KG1 (cell line): ENCODE measurements at places on chromosomes 3 and 15.

DNA sequence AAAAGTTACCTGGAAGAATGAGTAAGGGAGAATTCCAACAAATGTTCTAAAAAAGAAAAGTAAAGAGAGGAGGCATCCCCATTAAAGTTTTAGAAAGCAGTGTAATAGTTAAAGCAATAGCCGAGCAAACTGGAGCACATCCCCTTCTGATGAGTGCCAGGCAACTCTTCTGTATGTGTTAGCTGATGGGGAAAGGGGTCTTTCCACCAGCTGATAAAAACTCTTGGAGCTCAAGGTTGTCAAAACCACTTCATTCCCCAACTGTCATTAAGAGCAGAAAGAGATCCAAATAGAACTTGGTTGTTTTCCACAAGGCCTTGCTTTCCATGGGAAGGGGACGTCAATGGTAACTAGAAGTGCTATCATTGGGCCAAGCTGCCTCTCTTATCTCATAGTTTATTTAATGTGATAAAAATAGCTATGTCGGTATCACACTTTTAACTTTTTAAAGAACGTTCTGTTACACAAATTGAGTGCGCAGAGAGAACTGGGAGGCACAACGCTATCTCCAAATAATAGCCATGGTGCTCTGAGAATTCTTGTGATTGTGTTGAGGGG is 116.9 kb downstream of the POLR2M start:
- DNase-seq, result no peak

GRCh38 chr3:61627768-61628185 is 66.4 kb downstream of the PTPRG start:
- DNase-seq, result no peak

DNA sequence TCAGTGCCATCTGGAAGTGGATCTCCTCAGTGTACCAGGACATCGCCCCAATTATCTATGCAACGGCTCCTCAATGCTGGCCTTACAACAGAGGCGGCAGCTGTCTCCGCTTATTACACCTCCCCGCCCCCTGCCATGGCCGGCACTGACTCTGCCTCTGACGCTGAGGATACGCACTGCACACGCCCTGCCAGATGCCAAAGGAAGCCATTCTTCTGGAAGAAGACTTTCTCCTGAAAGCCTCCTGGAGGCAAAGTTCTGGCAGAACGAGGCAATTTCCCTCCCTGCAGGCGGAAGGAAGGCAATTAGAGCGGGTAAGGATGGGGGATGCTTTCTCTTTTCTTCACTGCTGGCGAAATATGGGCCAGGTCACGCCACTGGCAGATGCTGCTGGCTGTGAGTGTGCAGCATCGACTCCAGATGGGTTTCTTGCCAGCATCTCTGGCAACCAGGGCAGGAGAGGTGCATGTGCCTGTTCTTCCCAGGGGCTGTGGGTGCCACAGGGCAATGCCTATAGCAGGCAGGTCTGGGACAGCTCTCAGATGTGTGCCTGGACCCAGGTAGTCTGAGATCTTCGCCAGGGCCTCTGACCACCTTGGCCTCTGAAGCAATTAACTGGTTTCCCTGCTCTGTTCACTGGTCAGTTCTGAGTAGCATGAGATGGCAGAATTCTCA is 62.2 kb upstream of the MRPS22 start:
- no peak for DNase-seq

DNA sequence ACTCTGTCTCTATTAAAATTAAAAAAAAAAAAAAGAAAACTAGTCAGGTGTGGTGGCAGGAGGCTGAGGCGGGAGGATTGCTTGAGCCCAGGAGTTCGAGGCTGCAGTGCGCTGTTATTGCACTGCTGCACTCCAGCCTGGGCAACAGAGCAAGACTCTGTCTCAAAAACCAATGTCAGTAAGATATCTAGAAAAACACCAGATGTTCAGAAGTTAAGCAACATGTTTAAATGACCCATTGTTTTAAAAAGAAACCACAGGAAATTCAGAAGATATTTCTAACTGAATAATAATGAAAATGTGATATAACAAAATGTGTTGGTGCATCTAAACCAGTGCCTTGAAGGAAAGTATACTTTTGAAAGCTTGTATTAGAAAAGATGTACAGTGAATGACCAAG is 203.4 kb upstream of the CGNL1 start:
- DNase-seq, result no peak

DNA sequence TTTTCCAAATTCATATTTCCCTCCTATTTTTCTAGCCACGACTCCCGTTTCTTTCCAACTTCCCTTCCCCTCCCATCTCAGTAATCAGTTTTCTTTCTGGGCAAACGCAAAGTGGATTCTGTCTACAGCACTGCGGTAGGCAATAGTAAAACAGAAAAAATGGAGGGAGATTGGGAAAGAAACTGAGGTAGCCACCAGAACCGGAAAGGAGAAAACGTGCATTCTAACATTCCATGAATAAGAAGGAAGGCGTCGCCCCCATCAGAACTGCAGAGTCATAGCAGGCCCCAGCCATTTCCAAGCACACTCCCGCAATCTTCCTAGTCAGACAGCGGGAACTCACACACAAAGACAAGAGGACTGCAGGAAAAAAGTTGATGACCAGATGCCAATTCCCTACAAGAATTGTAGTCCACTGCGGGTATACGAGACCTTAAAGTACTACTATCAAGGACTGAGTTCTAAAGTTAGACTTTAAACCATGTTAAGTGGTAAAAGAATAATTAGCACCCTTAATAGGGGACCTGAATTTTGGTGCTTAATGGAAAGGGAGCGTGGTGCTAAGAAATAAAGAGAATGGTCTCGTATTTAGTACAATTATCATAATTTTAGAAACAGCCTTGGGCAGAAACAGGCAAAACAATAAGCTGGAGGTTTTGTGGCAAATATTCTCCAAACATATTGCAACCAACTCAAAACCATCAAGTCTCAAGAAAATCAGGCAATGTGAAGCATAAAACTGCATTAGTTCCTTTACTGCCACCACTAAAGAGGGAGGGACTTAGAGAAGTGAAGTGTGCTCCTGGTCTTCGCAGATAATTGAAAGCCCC is 1.4 kb downstream of the PFN2 start:
- DNase-seq, result no peak

DNA sequence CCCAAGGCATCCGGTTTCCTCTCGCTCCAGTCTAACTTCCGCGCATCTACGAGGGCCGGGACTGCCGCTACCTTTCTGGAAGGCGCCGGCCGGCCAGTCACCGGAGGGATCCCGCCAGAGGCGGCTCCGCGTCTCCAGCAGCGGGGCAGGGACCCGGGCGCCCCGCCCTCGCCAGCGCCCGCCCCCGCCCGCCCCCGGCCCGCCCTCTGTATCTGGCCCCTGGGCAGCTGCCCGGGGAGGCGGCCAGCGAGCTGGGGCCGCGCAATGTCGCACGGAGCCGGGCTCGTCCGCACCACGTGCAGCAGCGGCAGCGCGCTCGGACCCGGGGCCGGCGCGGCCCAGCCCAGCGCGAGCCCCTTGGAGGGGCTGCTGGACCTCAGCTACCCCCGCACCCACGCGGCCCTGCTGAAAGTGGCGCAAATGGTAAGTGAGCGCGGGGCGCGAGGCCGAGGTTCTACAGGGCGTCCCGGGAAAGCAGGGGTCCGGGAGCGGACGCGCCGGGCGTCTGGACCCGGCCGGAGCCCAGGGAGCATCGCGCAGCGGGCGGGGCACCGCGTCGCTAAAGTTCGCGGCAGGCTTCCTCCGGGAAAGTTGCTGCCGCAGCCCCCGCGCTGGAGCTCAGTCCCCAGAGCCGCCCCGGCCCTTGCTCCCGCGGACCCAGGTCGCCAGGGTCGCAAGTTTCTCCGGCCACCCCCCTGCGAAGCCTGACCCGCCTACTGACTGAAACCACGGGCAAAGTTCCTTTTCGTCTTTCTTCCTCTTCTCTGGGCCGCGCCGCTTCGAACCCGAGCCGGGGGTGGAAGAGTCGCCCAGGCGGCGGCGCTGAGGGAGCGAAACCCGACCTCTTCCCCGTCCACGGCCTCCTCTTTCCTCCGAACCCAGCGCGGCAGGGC is at the start of gene CMTM7:
TSS of gene CMTM7 (plus strand) at position 211 of the 893 bp plus-strand sequence. CDS start at position 265, 54 bp downstream.
- no peak for DNase-seq

DNA sequence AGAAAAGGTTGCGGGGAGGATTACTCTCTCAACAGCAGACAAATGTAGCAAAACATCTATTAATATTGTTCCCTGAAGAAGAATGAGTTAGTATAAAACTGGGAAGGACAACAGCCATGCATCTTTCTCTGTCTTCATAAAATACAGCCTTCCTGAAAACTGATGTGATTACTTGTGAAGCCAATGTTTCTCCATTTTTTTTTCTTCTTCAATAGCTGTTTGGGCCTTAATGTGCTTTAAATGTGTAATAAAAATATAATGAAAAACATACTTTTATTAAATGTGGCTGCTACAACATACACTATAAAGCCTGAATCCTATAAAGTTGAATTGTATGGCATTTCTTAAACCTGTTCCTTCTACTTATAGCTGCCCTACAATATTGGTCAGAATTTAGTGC is 146.3 kb upstream of the LMCD1 start:
- no peak for DNase-seq

DNA sequence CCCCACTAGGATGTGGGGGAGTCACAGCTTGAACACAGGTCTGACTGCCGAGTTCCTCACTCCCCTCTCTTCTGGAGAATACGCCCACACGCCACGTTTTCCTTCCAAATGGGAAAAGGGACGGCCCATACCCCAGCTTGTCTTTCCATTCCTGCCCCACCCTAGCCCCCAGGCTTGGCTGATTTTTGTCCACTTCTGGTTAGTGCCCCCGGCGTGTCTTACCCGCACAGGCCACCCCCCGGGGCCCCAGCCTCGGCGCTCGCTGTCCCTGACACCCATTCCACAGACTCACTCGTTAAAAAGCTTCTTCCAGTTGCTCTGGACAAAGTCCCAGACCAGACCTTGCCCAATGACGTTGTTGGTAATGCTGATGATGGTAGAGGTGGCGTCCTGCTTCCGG is 14.5 kb downstream of the MESP2 start:
- DNase-seq, result no peak

DNA sequence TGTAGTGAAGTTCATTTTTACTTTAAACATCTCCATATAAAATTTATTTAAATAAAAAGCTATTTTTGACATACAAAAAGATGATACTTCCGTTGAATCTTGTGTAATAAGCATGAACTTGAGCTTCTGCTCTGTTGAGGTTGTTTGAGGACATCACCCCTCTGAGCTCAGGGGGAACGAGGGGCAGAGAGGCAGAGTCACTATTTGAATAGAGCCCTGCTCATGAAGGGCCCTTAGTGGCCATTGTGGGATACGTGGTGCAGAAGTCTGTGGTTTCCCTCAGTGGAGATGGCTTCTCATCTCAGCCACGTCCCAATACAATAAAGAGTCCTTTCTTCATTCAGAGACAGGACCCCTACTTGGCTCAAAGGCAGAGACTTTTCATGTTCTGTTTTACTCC is 10.6 kb downstream of the CEMIP start:
- DNase-seq, result no peak

DNA sequence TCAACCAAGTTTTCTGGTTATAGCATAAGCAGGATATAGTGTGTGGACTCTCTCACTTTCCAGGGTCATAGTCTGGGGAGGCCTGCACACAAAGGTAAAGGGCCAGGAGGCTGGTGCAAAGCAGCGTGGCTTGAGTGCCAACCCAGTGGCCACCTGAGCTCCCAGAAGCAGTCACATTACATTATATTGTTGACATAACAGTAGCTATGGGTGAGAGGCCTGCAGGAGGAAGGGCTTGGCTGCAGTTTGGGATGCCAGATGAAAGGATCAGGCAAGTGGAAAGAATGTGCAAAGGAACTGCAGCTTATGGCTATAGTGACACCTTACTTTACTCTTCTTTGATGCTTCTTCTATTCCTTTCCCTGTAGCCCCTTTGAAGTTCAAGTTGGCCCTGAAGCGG is 96.5 kb downstream of the FLNB start:
- DNase-seq, result no peak

DNA sequence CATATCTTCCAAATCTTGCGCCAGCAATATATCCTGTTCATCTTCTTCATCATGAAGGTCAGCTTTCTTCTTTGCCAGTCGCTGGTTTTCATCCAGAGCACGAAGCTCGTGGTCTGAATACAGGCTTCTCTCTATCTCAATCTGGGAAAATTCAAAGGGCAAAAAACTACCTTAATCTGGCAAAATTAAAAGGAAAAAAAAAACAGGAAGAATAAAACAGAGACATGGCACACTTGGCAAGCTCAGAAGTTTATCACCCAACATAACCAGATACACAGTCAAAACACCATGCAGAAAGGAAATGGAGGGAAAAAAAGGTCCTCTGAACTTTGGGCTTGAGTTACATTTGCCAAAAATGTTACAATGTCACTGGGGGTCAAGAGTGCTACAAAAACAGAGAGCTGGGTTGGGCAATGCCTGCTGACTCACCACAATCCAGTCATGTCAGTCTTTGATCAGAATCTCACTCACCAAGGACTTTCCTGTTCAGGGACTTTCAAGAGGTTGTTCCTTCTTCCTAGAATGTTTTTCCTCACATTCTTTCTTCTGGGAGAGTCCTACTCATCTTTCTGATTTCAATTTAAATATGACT is 1.5 kb downstream of the MRPL46 start:
- no peak for DNase-seq

DNA sequence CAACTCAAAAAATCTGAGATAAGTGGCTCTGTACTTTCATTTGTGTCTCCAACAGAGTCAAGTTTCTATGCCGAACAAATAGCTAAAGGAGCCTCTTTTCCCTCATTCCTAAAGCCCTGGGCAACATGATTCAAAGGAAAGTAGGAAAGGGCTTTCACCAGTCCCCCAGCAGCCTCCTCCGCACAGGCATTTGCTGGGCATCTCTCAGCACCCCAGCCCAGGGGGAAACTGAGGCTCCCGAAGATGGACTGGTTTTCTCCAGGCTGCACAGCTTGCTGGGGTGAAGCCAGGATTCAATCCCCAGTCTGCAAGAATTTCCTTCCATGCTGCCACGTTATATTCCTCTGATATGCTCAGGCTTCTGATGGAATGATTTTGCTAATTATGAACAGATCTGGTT is 163.8 kb downstream of the OCA2 start:
- no peak for DNase-seq

GRCh38 chr3:63193647-63194046 is 84.5 kb upstream of the SYNPR start:
- no peak for DNase-seq

GRCh38 chr3:32120471-32120870 is 14.1 kb downstream of the GPD1L start:
- DNase-seq, result no peak

DNA sequence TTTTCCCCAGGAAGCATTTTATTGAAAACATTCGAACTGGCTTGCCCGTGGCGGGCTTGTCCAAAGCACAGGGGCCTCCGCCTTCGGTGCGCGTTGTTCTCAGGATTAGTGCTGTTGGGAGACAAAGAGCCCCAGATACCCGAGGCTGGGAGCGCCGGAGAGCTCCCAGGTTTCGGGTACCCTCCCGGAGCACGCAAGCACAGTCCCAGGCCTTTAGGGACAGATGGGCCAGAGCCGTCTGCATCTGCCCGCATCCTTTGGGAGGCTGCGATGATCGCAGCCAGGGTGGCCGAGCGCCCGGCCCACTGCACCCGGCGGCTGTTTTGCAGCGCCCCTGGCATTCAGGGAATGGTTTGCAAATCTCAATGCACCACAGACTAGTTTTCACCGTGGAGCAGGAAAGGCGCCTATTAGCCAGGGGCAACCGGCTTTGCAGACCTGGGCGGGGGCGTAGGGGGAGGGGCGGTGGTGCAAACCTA is 5.0 kb upstream of the FEZF2 start:
- no peak for DNase-seq
